ENCODE measurements at places on chromosomes 6 and 20.

DNA sequence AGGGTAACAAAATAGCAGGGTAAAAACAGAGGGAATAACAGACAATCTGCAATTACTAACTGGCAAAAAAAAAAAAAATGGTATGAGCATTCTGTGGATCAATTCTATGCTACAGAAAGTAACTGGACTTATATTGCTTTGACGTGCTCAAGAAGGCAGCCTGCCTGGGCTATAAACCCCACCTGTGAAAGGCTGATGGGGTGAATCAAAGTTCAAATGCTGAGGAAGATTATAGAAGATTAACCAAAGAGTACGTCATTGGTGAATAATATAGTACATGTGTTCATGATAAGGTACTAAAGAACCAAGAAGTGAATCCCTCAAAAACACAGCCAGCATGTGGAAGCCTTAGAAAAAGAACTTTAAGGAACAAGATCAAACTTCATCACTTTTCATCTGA lies 441.9 kb upstream of the PTCHD4 start:
- no peak for DNase-seq

GRCh38 chr20:10805764-10806163 lies 132.0 kb upstream of the JAG1 start:
- no peak for DNase-seq

GRCh38 chr6:156280065-156280464 lies 497.1 kb upstream of the ARID1B start:
- no peak for DNase-seq

DNA sequence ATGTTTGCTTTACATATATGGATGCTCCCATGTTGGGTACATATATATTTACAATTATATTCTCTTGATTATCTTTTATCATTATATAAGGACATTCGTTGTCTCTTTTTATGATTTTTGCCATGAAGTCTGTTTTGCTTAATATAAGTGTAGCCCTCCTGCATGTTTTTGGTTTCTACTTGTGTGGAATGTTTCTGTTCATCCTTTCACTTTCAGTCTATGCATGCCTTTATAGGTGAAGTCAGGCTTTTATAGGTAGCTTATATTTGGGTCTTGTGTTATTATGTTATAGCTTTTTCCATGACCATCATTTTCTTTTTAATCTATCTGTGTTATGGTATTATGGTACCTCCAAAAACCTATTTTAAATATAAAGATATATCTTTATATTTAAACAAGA lies 612.5 kb upstream of the HS3ST5 start:
- DNase-seq, result no peak

DNA sequence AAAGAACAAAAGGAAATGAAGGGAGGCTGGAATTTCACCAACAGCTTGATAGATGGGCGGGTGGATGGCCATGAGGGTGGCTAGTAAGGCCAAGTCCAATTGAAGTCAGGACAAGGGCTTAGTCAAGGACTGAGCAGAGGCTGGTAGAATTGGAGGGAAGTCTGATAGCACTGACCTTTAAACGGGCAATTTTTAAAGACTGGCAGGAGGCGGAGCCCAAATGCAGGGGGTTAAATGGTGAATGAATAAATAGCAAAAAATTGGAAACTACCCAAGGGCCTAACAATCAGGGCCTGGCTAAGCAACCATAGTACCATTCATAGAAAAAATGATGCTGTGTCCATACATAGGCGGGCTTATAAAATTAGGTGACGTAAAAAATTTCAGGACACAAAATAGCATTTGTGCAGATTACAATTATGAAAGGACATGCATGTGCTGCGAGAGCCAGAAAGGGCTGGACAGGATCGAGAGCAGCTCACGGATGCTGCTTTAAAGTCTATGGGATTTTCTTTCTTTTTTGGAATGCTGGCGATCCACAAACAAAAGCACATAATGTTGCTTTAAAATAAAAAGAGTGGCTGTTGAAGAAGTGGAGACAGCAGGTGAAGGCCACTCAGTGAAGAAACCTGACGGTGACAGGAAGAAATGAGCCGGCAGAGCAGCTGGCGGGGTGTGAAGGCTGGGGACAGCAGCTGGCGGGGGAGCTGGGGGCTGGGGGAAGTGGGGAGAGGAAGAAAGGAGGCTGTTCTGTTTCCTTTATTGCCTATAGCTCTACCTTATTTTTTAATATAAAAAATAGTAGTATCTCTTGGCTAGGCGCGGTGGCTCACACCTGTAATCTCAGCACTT lies 42.8 kb upstream of the TAF8 start:
- no peak for DNase-seq

- DNase-seq, result no peak
These were observed 63.1 kb downstream of the ANKRD6 start for GRCh38 chr6:89495961-89496535.

- DNase-seq, result peak; percentile 32
These were observed 14.7 kb downstream of the HLA-F start for GRCh38 chr6:29737707-29738630.

- no peak for DNase-seq
These were observed 575 bp downstream of the WTAP start for GRCh38 chr6:159727717-159728445.

GRCh38 chr6:149852180-149852579 lies 12.0 kb downstream of the LRP11 start:
- DNase-seq, result no peak

GRCh38 chr6:95795927-95796326 lies 218.6 kb downstream of the MANEA start:
- no peak for DNase-seq

- DNase-seq, result peak; percentile 3
These were observed 99.9 kb downstream of the CDH26 start for GRCh38 chr20:60057866-60058807.

DNA sequence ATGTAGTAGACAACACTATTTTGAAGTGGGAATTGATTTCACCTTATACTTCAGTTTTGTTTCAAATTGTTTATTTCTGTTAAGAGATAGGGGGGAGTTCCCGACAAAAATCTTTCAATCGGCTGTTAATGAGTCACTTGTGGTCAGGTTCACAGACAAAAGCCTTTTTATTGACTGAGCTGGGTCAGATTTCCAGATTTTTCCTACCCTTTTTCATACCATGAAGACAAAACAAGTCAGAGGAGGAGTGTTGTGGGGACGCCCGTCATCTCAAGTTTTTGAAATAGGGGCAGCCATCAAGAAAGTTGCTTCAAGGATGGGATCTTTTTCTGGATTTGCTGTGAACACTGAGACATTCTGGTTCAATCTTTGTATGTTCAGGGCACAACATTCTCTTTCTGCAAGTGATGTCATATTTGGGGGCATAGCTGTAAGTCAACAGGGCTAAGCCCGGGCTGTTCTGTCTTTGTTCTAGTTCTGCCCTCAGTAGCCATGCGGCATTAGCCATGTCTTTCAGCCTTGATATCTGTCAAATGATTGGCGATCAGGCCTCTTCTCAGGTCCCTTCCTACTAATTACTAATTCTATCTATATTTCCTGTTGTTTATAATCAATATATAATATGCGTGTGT lies 496.0 kb upstream of the MARCKS start:
- no peak for DNase-seq

GRCh38 chr6:154874773-154875592 lies 120.1 kb upstream of the TIAM2 start:
- DNase-seq, result no peak

DNA sequence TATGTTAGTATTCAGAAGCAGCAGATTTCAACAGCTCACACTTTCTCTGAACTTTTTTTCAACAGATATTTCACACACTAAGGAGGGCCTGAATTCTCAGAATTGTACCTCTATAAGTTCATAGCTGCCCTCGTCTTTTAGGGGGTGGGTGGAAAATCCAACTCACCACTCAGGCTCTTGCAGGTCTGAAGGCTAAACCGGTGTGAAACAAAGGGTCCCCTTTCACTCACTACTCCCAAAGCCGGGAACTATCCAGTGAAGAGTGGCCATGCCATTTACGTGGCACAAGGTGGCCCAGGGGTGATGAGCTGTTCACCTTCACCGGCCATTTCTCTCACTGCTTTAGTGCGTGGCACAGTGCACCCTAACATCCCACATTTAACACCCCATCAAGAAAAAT lies 24.2 kb downstream of the TBC1D7 start:
- no peak for DNase-seq

DNA sequence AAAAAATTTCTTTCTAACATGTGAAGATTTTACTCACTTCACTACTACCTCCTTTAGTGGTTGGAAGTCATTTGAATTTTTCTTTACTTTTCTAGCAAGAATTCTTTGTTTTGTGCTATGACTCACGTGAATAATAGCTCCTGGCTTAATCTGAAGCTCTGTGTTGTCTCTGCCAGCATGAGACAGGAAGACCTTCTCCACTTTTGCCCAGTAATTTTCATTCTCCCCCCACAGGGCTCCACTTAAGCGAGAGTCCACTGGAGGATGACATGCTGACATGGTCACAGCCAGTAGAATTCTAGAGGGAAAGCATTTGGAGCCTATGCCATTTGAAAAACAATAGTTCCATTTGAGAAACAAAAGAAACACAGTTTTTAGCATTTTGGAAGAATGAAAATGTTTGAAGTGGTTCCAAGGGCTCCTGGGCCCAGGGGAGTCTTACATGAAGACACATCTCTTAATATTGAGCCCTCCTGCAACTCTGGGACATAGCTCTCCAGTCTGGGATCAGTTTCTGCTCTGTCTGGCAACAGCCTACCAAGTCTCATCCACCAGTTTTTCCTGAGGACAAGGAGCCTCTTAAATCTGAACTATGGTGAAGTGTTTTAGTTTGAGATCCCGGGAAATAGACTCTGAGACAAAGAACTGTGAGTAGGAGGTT lies 231.4 kb downstream of the PAX1 start:
- no peak for DNase-seq

DNA sequence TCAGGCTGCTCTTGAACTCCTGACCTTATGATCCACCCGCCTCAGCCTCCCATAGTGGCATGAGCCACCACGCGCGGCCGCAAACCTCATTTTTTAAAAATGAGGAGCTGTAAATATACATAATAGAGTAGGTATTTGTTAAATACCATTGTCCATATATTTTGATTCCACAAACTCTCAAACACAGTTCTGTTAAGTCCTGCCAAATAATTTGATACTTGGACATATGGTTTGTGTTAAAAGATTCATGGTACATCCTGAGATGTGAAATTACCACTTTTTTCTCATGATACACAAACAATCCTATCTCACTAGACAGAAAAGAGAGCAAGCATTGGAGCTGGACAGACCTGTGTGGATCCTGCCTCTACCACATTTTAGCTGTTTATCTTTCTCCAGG lies 334.1 kb upstream of the KCNQ5 start:
- no peak for DNase-seq

DNA sequence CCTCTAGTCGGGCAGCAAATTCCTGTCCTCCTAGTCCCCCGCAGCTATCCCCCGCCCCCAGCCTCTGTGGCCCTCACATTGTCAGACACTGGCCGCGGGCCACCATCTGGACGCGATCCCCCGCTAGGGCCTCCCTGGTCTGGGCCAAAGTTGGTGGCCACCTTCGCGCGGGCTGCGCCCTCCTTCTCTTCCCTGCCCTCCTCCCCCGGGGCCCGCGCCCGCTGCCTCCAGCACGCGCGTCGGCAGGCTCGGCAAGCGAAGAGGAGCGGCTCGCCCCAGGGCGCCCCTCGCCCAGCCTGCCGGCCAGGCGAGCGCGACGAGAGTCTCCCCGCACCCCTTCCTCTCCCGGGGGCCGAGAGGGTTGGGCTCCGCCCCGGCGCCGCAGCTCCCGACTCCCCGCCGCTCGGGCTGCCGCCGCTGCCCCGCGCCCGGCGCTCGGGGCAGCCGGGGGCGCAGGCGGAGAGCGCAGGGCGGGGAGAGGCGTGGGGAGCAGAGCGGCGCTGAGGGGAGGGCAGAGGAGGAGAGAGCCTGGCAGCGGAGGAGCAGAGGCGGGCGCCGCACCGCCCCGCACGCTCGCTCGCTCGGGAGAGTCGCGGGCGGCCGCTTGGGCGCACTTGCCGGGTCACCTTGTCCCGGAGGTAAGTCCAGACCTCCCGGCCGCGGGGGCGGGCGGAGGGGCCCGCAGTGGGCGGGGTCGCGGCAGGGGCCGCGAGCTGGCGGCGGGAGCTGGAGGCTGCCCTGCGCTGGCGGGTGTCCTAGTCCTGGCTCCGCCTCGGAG lies at the start of gene SYNDIG1:
Gene SYNDIG1, plus strand, starts transcription at position 514 of the 778 bp plus-strand sequence. CDS start 73,469 bp downstream, outside the sequence.
- DNase-seq, result no peak
